ENCODE measurements at places on chromosomes 6 and 20. TPM values are rescaled to one million over a fixed set of nuclear protein-coding genes. Genes with fewer than 3 reads are reported as not detected.
A peak's percentile ranks its signal among the peaks of the same experiment; 100 is the strongest.

Gene PDE10A
- not detected for total RNA-seq

Gene TGM3
- total RNA-seq = not detected

DNA sequence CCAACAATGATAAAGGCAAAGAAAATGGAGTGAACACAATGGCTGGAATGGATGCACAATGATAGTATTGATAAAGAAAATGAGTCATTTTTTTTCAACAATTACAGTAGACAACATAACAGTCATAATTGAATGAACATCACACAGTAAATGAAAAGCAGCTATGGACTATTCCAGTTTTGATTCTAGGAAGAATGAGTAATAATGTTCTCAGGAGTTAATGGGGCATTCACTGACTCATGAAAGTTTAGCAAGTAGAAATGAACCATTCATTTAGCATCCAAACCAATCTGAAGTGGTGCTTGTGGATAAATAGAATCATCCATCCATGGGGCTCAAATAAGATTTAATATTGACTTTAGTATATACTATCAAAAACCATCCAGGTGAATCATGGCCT lies 1029.5 kb upstream of the GJE1 start:
- ATAC-seq = peak; percentile 81

Gene TRDN
- total RNA-seq = not detected

Gene MYCT1
- total RNA-seq = not detected

Data from activated T-helper 17 cell treated with anti-CD3 and anti-CD28 coated beads, Interleukin-2, amount 50 U/mL, for 72 hours (primary cell).